LNCaP clone FGC (cell line): ENCODE measurements at places on chromosomes 3 and 15.
A peak's percentile ranks its signal among the peaks of the same experiment; 100 is the strongest.

- DNase-seq: no peak
These were observed 179.4 kb downstream of the RPLP1 start for GRCh38 chr15:69631978-69632377.

DNA sequence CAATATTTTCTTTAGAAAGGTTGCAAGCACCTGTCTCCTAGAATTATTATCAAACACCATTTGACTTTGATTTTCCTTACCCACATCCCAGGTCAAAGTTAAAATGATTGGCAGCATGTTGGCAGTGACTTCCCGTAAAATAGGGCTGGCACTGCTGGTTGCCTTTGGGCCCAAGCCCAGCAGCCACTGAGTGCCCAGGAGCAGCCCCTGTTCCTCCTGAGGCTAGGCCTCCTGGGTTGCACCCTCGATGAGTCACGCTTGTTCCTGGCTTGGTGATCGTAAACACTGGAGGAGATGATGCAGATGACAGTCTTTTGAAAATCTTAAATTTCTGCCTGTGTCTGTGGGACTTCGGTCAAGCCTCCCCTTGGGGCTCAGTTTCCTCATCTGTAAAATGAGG, 290.0 kb downstream of the TLE3 start:
- peak; percentile 69 for DNase-seq

GRCh38 chr3:120765830-120766493, 23.4 kb downstream of the GTF2E1 start:
- DNase-seq: no peak

GRCh38 chr15:90582553-90582952, 52.8 kb downstream of the CRTC3 start:
- no peak for DNase-seq

GRCh38 chr15:58760385-58761009, 10.6 kb upstream of the MINDY2 start:
- no peak for DNase-seq

DNA sequence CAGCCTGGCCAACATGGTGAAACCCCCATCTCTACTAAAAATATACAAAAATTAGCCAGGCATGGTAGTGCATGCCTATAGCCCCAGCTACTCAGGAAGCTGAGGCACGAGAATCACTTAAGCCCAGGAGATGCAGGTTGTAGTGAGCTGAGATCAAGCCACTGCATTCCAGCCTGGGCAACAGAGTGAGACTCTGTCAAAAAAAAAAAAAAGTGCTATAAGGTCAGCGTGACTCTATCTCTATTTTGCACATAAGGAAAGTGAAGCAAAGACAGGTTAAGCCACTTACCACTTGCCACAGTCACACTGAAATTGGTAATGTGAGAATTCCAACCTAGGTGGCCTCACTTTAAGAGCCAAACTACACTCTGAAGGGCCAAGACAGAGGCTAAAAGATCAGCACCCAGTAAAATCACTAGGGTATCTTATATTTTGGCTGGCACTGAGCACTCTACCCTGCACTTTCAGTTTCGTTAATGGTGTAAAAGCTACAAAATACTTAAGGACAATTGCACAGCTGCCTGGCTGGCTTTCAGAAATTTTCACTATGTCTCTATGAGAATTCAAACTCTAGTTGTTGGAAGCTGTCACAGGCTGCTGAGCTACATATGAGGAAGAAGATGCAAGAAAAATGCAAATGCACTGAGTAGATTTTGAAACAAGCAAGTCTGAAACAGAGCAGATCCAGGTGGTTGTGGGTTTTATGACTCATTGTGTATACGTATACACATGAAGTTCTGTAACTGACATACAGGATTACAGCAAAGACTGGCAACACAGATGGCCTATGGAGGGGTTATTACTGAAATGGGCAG, 32.7 kb downstream of the TRANK1 start:
- no peak for DNase-seq

DNA sequence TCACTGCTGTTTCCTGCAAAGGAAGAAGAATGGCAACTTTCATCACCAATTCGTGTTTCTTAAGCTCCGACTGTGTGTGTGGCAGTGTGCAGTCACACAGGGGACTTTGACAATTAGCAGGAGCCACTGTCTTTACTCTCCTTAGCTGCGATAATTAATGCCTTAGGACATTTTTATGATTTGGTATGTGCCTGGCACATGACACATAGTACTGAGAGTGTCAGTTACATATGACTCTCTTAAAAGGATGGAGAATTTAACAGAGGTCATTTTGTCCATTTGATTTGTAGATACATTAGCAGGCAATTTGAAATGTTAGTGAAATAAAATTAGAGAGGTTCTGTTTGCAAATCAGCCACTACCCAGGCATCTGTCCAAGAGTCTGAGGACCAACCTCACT, 128.9 kb upstream of the VEPH1 start:
- DNase-seq: no peak

DNA sequence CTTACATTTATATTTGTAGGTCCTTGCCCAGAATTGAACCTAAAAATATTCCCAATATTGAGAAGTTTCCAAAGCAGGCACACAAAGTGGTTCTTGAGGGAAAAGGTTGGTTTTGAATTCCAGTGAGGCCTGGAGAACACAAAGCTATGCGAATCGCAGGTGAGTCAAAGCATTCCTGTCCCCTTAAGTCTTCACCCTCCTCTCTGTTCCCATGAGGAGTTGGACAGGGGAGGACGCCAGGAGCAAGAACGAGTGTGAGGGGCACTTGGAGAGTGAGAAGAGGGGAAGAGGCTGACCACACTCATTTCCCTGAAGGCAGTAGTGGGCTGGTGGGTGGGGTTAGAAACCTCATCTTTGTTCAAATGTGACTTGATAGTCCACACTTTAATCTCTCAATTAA, 185.8 kb upstream of the EOMES start:
- DNase-seq: no peak

DNA sequence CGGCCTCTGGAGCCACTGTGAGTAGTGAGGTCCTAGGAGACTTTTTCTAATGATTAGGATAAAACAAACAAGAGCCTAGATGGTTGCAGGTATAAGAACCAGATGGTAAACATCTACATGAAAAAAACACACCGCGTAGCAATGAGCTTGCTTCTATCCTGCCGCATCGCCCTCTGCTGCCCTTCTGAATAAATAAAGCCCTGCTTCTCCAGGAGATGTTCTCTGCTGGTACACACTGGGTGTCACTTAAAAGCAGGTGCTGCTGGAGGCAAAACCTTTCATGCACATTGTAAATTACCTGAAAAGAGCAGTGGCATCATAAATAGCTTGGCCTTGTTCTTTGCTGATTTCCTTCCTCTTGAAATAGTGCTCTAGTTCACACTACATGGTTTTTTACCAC, 164.4 kb upstream of the TOPAZ1 start:
- peak; percentile 21 for DNase-seq

- no peak for DNase-seq
These were observed 504.1 kb upstream of the CDIN1 start for GRCh38 chr15:36075333-36075732.
